ENCODE measurements at places on chromosomes 12 and 14.

GRCh38 chr14:50237427-50237826 is 6.0 kb upstream of the SOS2 start:
- no peak for DNase-seq

- no peak for DNase-seq
Observed at GRCh38 chr14:79834868-79835267, 376.4 kb downstream of the DIO2 start.

DNA sequence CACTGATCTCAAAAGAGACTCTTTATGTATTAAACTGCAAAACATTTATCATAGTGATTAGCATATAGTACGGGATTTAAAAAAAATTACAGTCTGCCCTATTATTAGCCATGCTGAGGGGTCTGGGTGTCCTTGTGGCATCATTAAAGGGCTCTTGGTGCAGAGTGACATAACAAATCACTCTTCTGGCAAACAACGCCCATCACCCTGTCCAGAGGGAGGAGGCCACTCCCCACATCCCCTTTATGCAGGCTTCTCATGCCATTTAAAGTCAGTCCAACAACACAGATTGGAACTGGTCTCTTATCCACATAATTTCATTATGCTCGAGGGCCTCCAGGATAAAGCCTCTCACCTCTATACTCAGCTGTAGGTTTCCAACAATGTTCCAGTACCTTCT is 51.1 kb downstream of the TMTC1 start:
- DNase-seq: no peak

GRCh38 chr14:52792097-52792415 is 649 bp upstream of the GNPNAT1 start:
- DNase-seq: no peak

DNA sequence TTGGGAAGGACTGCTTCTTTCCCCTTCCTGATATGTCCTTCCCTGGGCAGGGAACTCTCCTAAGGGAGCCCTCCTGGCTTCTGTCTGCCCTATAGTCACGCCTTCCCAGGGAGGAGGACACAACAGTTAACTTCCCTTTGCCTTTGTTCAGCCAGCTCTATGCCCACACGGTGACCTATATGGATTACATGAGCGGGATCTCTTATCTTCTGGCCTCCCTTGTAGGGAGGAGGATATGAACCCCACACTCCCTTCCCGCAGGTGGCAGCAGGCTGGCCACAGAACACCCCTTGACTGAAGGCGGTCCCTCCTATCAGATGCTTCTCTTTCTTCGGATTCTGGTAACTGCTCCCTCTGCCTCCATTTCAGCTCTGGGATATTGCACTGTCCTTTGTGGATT is 135.6 kb upstream of the MAX start:
- no peak for DNase-seq

DNA sequence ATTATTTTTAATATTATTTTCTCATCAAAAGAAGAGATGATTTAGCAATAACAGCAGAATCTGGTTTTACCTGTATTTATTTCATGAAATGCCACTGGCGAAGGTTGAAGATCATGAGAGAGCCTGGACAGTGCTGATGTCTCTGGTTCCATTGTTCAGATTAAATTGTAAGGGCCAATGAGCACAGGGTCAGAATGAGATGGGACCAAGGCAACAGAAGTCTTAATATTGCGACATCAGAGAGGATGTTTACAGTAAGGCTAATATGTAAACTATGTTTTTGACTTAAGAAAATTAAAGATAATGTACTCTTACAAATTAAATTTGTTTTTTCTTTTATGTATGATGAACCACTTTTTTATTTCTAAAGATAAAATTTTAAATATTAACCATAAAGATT is 35.2 kb upstream of the KLRD1 start:
- DNase-seq: no peak

- no peak for DNase-seq
Observed at GRCh38 chr12:16955083-16955657, 349.2 kb upstream of the LMO3 start.

GRCh38 chr12:113131556-113131955 is 4.0 kb downstream of the RASAL1 start:
- DNase-seq: no peak

DNA sequence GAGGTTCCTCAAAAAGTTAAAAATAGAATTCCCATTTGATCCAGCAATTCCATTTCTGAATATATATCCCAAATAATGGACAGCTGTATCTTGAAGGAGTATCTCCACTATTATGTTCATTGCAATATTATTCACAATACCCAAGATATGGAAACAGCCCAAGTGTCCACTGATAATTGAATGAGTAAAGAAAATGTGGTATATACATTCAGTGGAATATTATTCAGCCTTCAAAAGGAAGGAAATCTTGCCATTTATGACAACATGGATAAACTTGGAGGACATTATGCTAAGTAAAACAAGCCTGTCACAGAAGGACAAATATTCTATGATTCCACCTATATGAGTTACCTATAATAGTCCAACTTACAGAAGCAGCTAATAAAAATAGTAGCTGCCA is 979.0 kb downstream of the SLC6A15 start:
- no peak for DNase-seq

- DNase-seq: no peak
Observed at GRCh38 chr14:30584058-30584630, 25.2 kb downstream of the G2E3 start.

DNA sequence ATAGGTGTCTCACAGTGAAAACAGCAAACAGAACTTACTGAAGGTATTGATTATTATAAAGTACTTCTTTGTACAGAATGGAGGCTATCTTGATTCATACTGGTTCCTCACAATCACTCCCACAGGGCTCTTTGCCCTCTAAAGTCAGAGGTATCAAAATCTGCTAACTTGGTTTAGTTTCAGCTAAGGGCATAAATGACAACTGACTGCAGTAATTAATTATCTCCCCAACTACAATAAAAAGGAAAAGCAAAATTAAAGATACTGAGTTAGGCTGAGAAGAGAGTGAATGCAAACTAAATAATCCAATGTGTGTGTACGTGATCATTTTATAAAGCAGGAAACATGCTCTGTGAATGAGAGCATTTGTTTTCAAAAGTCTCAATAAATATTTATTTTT is 338.7 kb downstream of the ACSS3 start:
- DNase-seq: no peak

- DNase-seq: no peak
Observed at GRCh38 chr12:64752833-64753238, 6.4 kb downstream of the GNS start.

DNA sequence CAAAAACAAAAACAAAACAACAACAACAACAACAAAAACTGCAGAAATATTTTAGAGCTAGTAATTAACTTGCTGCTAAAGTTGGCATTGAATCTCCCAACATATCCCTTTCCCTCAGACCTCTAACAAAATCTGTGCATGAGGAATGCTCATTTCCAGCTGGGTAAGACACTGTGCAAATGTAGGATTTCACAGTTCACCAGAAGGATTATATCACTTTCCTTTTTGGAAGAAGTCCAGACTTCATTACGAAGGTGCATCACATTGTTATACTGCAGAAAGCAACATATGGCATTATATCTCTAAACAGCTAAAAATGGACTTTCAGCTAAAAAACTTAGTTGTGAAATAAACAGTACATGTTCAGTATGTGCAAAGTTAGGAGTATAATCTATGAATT is 341.8 kb downstream of the FSCB start:
- no peak for DNase-seq

DNA sequence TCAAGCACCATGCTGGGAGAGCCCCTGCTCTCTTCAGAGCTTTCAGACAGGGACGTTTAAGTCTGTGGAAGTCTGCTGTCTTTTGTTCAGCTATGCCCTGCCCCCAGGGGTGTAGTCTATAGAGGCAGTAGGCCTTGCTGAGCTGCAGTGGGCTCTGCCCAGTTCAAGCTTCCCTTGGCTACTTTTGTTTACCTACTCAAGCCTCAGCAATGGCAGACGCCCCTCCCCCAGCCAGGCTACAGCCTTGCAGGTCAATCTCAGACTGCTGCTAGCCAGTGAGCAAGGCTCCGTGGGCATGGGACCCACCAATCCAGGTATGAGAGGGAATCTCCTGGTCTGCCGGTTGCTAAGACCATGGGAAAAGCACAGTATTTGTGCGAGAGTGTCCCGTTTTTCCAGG is 37.4 kb upstream of the C12orf71 start:
- no peak for DNase-seq

DNA sequence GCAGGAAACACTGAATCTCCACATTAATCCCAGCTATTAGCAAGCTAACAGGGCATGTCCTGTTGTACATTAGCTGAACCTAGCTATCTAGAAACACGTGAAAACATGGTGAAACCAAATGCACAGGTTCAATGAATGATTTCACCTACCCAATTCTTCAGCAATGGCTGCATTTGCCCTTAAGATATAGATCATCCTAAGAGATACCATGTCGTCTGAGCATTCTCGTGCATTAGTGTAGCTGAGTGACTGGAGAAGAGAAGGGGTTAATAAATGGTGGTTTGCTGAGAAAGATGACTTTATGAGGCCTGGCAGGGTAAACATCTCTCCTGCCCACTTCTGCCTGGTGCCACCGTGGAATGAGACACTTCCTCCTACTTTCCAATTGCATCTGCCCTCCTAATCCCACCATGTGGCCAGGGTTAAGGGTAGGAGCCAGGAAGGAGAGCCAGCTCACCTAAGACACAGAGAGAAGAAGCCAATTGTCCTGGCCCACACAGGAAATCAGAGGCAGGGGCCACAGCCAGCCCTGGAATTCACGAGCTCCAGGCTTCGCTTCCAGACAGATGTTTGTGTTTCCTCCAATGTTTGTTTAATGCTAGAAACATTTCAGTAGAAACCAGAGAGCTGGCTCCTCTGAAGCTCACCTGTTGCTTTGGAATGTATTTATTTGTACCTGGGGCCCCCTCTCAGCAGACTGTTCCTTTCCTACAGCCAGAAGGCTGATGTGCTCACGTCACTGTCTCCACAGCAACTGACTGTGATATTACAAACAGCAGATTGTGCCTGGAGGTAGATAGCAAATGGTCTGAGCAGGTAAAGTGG is 126.0 kb upstream of the PARP11 start:
- no peak for DNase-seq

DNA sequence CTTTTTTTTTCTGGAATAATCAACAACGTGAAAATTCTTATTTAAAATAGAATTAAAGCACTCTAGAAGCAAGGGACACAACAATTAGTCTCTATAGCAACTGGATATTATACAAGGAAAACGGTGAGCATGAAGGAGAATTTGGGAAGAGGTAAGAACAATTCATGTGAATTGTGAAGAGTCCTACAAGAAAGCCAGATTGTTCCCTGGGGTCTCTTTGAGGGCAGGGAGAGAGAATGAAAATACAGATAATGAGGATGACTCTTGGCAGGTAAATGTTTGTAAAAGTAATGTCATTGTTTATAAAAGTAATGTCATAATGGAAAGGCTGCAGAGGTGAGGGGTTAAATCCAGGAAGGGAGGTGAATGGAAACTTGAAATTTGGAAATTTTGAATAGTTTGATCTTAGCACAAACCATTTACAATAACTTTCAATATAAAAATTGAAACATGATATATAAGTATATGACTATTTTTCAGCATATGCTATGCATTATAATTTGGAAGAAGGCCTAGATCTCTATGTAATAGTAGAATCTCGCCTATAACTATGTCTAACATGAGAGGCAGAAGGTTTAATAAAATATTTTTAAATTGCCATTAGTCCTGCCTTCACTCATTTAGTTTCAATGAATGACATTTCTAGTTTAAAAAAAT is 378.8 kb upstream of the DCN start:
- no peak for DNase-seq

- DNase-seq: no peak
Observed at GRCh38 chr12:116068853-116069252, 208.6 kb downstream of the MED13L start.

- no peak for DNase-seq
Observed at GRCh38 chr12:30652034-30652696, 43.5 kb downstream of the IPO8 start.

DNA sequence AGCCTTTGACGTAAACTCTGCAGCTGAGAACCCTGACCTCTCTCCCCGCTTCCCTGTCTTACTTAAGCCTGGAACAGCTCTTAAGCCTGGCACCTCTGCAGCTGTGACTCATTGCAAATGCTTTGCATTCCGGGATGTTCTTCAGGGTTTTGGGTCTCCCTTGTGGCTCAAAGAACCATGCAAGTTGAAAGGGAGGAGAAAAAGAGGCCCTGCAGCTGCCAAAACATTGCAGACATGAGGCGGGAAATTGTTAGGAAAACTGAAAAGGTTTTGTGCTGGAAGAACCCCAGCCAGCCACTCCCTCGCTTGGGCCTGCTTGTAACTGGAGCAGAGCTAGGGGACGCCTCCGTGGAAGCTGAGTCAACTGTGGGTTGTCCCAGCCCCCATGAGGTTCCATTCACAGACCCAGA is 60.2 kb upstream of the FERMT2 start:
- DNase-seq: no peak

DNA sequence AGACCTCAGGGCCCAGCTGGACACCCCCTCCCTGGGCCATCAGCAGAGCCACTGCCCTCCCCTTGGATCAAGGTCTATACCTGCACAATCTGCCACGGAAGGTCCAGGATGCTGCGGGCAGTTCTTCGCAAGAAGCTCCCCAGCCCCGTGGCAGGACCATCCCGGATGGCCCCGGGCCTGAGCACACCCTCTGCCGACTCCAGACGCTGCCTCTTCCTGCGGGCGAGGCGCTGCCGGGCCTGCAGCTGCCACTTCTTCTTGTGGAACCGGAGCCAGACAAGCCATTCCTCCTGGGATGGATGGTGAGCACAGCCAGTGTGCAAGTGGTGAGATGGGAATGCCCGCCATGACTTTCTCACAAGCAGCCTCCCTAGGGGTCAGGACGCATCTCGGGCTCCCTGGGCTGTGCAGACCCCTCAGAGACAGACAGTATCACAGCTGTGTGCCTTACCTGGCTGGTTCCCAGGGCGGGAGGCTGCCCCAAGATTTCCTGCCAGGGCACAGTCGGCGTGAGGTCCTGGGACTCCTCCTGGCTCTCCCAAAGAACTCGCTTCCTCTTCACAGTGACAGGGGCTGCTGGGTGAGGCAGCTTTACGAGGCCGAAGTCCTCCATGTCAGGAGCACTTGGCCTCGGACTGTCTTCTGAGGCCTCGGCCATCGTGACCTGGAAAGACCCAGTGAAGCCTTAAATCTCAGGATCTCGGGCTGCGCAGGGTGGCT is 30.8 kb downstream of the P2RX2 start:
- DNase-seq: no peak

- no peak for DNase-seq
Observed at GRCh38 chr12:110585231-110585799, 2.2 kb upstream of the PPTC7 start.

DNA sequence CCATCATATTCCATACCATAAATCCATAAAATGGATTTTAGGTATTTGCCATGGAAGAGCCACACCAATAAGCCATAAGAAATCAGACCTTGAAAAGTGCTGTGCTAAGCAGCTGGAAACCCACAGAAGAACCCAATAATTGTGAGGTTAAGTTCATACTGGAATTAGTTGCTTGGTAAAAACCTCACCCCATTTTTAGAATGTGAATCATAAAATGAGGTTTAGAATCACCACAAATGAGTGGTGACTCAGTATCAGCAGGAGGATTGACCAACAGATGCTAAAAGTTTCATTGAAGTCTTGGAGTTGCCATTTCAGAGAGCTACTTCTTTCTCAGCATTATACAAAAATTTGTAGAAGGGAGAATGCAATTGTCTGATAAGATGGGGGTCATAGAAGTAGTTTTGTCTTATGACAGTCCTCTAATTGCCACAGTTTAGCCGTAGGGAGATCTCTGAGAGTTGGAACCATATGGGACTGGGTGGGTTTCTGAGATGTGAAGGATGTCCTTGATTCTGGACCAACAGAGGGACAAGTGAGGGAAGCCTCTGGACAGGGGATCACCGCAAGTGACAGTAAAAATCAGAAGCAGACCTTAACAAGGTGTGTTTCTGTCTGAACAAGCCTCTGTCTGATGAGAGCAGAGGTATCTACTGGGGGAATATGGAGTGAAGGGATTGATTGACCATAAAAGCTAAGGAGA is 1.4 kb upstream of the STON2 start:
- DNase-seq: no peak

All from stimulated activated CD4-positive, alpha-beta T cell treated with anti-CD3 and anti-CD28 coated beads, Interleukin-4, amount 100 ng/mL, for 1 hour (primary cell).